Stimulated activated CD4-positive, alpha-beta T cell treated with anti-CD3 and anti-CD28 coated beads, Interleukin-1b, Interleukin-23, amount 100 ng/mL, for 1 hour (primary cell): ENCODE measurements at places on chromosomes 3 and 15.

DNA sequence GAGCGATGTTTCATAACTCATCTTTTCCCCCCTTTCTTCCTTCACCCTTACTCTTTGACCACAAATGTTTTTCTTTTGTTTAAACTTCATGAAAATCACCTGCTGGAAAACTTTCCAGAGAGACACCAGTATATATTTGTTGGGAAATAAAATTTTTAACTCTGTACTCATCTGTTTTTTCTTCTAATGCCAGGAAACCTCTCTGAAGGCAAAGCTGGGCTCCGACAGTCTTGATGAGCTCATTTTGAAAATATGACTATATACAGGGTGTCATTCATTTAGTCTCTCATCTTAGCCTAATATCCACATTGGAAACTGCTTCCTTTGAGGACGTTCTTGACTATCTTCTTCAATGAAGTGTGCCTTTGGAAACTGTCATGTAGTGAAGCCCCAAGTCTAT, 339.6 kb upstream of the ROBO2 start:
- no peak for DNase-seq

- no peak for DNase-seq
Measured at GRCh38 chr3:62261736-62262135, 111.6 kb downstream of the FEZF2 start.

DNA sequence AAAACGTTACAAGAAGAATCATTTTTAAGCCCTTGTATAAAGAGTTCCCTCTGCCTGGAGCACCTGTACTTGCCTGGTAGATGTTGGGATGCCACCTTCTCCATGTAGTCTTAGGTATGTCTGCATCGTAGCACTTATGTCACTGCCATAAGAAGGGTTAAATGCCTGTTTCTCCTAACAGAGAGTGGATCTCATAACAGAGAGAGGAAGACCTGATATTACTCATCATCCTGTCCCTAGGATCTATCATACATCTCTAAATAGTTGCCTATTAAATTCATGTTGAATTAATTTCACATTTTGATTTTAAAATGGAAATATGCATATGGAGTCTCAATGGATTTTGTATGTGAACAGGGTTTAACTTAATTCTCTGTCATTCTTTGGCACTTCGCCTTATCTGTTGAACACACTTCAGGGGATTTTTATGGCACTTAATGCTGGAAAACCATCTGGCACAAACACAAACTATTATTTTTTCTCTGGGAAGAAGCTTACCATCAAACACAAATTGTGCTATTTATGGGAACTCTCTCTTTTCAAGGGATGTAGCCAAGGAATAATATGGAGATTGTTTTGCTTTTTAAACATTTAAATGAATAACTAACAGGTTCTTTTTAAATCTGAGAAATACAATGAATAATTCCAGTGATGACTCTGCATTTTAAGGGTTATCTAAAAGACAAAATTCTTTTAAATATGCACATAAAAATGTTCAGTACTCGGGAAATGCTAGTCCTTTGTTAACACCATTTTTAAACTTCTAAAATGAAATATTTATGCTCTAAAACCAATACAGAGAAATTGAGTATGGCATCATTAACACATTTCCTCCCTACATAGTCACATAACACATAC, 230.7 kb downstream of the ZNF385D start:
- no peak for DNase-seq

DNA sequence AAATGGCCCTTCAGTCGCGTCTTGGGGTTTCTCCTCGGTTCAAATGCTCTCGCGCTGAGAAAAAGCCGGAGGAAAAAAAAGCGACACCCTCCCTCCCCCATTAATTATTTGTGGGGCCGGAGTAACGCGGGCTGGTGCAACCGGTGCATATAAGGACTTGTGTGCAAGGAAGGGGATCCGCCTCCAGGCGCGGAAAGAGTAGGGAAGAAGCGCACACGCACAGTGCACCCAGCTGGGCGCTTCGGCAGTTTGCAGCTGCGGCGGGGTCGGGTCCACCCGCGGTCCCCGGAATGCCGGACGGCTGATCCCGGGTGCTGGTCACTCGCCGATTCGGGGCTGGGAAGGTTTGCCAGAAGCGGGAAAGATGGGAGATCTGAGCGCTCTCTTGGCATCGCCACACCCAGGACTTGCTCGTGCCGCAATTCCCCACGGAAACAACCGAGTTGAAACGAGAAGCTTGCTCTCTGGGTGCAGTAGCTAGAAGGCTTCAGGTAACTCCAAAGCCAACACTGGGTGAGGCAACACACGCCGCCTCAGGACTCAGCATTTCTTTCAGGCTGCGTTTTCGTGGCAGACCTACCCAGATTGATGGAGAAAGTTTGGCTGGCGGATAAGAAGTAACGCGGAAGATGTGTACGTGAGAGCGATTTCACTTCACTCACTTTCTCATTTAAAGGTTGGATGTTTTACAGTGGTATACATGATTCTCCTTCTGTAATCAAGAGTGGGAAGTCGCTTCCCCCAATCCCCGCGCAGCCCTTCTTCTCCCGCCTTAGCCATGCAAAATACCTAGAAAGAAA, 720 bp upstream of the TNIK start:
- peak; percentile 19 for DNase-seq

DNA sequence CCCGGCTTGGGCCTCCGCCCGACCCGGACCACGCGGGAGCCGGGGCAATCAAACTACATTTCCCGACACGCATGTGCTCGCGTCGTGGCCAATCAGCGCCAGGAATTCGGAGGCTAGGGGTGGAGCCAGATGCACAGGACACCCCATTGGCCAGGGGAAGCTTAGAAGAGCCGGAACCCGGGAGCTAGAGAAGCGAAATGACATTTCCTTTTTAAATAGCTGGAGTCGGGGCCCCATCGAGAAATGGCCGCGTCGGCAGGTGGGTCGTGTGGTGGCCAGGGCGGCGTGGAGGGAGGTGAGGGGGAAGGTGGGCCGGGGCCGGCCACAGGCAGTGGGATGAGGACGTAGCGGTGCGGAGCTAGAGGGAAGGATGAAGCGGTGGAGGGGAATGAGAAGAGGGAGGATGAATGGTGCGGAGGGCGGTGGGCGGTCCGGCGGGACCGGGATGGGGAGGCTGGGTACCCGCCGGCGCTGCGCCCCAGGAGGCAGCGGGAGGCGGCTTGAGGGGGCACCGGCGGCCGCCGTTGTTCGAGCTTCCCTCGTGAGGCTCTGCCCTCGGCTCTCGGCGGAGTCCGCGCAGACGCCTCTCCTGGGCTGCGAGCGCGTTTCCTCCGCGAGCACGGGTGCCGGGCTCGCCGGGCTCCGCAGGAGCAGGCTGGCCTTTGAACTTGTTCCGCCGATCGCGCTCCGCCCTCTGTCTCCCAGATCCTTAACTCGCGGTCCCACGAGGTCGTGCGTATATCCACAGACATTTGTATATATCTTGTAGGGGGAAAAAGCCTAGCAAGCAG, at the start of gene KBTBD8:
KBTBD8 (plus strand) TSS at position 195 of the 791 bp plus-strand sequence; CDS start at position 244, 49 bp downstream.
- peak; percentile 86 for DNase-seq
